Stimulated activated CD4-positive, alpha-beta T cell treated with anti-CD3 and anti-CD28 coated beads, Interleukin-2, amount 100 ng/mL, for 24 hours (primary cell): ENCODE measurements at places on chromosomes 4 and X.

DNA sequence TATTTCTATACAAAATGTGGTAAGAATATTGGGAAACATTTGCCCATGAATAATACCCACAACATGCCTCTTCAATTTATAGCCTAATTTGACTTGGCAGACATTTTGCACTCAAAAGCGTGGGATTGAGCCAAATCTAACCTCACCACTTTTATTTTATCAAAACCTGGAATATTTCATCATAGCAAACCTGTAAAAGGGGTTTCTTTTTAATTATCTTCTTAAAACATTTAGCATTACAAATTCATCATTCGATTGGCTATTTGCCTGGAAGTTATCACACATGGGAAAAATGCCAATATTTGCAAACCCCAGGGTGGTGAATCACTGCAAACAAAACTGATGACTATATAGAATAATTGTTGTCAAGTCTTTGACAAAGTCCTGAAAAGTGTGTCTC lies 56.2 kb downstream of the VCX3B start:
- no peak for DNase-seq

DNA sequence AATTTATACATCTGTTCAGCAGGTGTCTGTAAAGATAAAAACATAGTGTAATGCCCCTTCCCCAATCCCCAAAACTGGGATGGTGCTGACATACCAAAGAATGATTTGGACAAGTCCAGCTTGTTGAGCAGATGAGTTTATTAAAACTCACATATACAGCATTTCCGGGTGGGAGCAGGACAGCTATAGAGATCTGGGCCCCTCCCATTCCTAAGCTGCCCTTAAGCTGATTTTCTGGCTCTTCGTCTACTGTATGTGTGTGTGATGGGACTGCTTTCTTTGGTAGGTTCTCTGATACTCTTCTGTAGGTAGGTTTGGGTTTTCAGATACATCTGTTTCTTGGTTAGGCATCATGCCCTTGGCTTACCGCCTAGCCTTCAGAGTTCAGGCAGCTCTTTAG lies 703.7 kb upstream of the PCDH10 start:
- DNase-seq, result no peak

DNA sequence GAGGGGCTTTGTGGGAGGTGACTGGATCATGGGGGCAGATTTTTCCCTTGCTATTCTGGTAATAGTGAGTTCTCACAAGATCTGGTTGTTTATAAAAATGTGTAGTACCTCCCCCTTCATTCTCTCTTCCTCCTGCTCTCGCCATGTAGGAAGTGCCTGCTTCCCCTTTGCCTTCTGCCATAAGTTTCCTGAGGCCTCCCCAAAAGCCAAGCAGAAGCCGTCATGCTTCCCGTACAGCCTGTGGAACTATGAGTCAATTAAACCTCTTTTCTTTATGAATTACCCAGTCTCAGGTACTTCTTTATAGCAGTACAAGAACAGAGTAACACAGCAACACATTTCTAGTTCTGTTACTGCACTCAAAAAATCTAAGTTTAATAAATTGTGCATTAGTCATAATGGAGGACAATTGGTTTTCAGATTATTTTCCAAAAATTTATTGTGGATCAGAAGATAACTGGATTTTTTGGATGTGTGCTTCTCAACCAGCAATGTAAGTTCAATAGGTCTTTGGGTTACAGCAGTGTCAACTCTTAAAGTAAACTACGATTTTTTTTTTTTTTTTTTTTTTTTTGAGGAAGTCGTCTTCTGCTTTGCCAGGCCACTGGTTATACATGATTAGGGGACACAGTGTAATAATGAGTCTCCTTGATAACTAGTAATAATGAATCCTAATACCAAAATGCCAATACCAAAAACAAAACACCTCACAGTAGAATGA lies 69.9 kb downstream of the CHIC2 start:
- no peak for DNase-seq

DNA sequence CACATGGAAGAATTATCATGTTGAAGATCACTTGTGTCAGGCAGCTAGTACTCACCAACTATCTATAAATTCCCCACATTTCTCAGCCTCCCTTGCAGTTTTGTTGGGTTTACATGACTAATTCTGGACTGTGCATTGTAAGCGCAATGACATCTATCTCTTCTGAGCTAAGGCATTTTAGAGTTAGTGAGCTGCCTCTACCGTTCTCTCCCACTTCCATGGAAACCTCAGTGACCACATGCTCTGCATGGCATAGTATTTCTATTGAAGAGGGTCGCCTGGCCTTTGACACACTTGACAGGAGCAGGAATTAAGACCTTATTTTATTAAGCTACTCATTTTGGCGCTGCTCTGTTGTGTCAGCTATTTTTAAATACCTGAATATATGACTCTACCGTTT lies 67.5 kb upstream of the NPY2R start:
- DNase-seq, result no peak

DNA sequence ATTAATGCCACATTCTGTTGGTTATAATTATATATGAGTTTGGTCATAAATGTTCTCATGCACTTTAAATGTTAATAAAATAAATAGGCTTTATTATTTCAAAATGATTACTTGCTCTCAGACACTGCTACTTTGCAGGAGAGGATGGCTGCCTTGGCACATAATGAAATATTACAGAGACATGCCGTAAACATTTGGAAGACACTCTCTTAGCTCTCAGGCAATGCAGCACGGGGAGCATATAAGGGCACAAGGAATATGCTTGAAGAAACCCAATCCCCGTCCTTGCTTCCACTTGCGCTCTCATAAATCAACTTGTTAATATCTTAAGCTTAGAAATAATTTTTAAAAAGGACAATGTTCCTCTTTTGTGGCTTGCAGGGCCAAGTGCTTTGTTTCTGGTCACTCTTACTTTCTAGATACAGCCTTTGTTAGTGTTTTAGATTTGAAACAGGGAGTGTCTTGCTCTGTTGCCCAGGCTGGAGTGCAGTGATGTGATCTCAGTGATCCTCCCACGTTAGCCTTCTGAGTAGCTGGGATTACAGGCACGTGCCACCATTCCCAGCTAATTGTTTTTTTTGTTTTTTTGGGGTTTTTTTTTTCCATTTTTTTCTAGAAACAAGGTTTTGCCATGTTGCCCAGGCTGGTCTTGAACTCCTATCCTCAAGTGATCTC lies 445.0 kb downstream of the SPRY1 start:
- DNase-seq, result no peak

DNA sequence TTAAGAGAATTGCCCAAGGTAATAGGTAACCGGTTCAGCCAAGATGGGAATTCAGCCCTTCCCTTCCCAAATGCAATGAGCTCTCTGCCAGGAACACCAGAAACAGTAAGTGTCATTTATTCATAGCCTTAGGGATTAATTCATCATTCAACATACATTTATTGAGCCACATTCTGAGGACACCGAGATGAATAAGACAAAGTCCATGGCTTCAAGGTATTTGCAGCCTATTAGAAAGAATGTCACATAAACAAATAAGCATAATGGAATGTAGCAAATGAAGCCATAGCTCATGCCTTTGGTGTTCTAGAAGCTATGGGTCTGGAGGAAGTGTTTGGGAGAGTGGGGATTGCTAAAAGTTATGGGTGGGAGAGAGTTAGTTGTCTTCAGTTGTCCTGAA lies 6.3 kb upstream of the TAB3 start:
- no peak for DNase-seq

DNA sequence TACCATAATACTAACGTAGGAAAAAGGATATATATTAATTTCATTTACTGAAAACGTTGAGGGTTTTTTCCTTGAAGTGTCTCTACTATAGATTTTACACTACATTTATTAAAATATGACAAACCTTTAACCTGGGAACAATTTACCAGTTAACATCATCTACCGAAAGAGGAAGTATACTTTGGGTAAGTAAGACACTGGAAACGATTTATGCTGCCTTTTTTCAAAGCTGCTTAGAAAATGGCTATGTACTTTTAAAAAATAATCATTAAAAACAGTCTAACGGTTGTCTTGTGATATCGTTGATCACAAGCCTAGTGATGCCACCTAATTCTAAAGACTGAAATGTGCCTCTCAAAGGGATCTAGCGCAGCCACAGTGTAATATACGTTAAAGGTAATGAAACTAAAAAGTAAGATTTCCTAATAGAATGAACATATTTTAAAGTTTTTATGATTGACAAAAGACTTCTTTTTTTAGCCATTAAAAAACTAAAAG lies 50.4 kb downstream of the STX18 start:
- no peak for DNase-seq

DNA sequence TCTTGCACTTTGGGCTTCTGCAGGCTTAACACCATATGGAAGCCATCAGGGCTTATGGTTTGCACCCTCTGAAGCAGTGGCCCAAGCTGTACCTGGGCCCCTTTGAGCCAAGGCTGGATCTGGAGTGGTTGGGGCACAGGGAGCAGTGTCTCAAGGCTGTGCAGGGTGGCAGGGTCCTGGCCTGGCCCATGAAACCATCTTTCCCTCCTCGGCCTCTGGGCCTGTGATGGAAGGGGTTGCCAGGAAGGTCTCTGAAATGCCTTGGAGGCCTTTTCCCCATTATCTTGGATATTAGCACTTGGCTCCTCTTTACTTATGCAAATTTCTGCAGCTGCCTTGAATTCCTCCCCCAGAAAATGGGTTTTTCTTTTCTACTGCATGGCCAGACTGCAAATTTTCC lies 134.7 kb upstream of the USP9X start:
- no peak for DNase-seq

GRCh38 chr4:24589448-24589847 lies 5.1 kb upstream of the DHX15 start:
- DNase-seq, result no peak

DNA sequence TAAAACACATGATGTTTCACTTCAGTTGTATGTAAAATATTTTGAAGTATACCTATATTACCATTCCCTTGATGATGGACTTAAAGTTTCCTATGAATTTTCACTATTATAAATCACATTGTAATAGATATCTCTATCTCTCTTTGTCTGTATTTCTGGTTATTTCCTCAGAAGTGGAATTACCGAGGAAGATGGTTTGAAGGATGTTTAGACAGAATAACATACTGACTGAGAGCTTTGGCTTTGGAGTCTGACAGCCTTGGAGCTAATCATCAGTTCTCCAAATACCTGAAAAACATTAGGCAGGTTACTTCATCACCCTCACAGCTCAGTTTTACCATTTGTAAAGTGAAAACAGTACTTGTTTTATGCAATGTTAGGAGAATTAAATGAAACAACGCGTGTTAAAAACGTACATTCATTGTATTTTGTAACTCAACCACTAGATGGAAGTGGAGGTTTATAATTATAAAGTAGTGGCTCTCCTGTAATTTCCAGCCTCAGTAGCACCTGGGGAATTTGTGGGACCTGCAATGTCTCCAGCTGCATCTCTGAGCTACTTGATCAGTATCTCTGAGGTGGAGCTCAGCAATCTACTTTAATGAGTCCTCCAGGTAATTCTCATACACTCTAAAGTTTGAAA lies 14.3 kb downstream of the JCHAIN start:
- no peak for DNase-seq

GRCh38 chrX:73859622-73860021 lies 296.6 kb downstream of the CHIC1 start:
- DNase-seq, result no peak

- DNase-seq, result no peak
These were observed 597.1 kb downstream of the MID1IP1 start for GRCh38 chrX:39398215-39398962.

GRCh38 chrX:154650221-154650510 lies 3.2 kb downstream of the CTAG2 start:
- DNase-seq, result no peak

GRCh38 chr4:147782087-147782781 lies 50.3 kb downstream of the ARHGAP10 start:
- DNase-seq, result no peak

GRCh38 chr4:158964114-158964727 lies 138.7 kb upstream of the RAPGEF2 start:
- DNase-seq, result no peak

DNA sequence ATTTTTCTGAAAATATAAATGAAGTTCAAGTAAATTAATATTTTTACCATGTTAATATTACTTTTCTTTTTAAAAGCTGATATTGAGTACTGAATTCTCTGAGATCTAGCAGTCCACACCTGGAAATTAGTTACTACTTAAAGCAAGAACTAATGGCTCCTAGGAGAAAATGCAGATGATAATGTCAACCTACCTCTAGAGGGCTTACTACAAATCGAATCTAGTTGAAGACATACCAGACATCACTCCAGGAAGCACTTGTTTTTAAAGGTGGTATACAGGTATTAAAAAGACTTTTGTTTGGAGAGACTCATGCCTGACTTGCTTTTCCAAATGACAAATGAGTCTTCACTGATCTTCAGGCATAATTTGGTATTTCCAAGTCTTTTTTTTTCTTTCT lies 516.4 kb upstream of the BOD1L1 start:
- DNase-seq, result no peak

DNA sequence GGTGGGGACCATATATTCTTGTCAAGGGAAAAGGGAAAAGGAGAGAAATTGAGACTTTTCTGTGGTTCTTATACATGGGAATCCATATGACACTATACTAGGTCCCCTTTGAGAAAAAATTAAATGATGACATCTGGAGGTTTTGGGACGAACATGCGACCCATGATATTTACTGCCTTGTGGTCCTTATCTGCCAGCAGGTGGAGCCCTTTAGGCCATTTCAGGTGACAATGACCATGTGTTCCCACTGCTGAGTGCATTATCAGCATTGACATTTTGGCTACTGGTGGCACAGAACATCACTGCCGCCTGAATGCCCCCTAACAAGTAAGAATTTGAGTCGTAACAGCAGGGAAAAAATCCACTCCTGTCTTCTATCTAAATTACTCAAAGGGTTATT lies 843.4 kb downstream of the FSTL5 start:
- no peak for DNase-seq

GRCh38 chrX:97529536-97530200 lies 646.0 kb downstream of the RPA4 start:
- no peak for DNase-seq

DNA sequence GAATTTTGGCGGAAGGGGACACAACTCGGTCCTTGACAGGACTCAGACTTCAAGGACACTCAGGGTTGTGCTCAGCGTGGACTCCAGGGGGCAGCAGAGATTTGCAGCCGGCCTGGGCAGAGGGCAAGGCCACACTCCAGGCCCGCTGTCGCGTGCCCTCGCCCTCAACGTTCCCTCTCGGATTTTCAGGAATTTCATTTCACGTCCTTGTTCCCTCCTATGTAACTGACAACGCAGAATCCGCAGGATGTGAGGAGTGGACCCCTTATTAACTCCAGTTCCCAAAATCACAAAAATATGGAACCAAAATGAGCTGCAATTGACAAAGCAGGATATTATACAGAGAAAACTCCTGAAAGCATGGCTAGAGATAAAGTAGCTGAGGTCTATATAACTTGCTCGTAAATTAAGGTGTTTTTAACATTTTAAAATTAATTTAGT lies 21.0 kb upstream of the DCTD start:
- peak; percentile 78 for DNase-seq

DNA sequence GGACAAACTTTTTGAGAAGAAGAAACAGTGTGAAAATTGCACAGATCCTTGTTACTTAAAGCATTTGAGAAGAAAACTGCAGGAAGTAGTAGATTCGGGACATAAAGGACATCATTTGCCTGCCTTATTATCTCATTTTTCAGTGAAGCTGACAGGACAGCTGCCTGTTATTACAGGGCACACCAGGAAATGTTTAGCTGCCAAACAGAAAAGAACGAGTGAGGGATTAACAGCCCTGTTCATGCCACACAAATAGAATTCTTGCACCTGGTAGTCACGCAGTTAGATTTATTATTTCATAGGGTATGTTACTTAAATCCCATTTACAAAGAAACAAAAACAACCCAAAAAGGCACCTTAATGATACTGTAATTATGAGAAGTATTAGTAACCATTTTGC lies 100.6 kb downstream of the CHIC2 start:
- DNase-seq, result no peak
